ENCODE measurements at places on chromosomes 1 and 21.

- no peak for DNase-seq
Observed at GRCh38 chr1:93733340-93733739, 51.7 kb upstream of the BCAR3 start.

DNA sequence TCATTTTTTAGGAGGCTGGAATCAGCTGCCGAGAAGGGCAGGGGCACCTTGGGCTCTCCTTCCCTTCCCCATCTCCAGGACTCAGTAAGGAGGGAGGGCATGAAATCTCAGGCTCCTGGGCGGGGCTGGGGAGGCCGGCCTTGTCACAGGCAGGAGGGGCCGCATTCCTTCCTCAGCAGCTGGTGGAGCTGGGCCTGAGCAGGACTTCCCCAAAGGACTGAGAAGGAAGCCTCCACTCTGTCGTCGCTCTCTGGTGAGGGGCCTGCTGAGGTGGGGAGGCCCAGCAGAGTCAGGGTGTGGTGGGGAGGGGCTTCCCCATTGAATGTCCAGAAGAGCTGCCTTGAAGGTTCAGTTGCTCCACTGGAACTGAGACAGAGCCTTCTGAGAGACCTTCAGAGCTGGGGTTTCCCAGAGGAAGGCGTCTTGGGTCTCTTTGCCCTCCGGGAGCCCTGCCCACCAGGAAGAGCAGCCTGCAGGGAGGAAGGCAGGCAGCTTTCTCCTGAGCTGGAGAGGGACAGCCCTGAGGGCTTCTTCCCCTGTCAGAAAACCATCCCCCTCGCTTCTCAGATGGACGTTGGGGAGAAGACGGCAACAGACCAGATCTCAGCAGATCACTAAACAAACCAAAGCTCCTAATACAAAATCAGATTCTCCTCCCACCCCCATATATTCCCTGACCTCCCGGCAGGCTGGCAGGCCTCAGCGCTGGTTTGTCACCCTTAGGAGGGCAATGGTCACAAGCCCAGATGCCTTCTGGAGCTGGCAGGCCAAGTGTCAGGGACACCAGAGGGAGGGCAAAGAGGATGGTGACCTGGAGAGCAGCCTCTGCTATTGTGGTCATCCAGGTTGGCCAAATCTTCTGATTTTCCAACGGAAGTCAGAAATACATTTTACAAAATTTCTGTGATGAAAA is 10.7 kb downstream of the KCNA10 start:
- no peak for DNase-seq

GRCh38 chr1:223308136-223308535 is 55.8 kb downstream of the SUSD4 start:
- no peak for DNase-seq

GRCh38 chr1:149936992-149937705 is 470 bp upstream of the MTMR11 start:
- no peak for DNase-seq

- DNase-seq = peak; percentile 24
Observed at GRCh38 chr1:224300346-224300745, 29.6 kb downstream of the NVL start.

GRCh38 chr21:42145569-42146272 is 73.2 kb upstream of the ABCG1 start:
- no peak for DNase-seq

- DNase-seq = no peak
Observed at GRCh38 chr1:83849191-83850061, 149.5 kb downstream of the TTLL7 start.

- DNase-seq = no peak
Observed at GRCh38 chr1:9058465-9058864, 11.0 kb downstream of the SLC2A5 start.

DNA sequence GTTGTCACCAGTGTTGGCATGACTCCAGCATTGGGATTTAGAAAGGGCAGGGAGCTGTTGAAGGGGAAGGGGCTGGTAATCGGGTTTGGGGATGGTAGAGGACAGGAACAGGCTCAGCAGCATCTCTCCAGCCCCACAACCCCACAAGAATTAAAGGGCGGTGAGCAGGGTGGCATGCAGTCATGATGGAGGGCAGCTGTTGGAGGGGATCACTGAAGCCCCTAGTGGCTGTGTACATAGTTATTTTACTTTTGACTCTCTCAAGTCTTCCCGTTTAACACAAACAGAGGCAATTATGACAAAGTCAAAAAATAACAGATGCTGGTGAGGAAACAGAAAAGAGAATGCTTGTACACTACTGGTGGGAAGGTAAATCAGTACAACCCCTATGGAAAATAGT is 213.8 kb downstream of the URB2 start:
- no peak for DNase-seq

GRCh38 chr1:243596431-243597062 is 253.5 kb downstream of the AKT3 start:
- peak; percentile 88 for DNase-seq

DNA sequence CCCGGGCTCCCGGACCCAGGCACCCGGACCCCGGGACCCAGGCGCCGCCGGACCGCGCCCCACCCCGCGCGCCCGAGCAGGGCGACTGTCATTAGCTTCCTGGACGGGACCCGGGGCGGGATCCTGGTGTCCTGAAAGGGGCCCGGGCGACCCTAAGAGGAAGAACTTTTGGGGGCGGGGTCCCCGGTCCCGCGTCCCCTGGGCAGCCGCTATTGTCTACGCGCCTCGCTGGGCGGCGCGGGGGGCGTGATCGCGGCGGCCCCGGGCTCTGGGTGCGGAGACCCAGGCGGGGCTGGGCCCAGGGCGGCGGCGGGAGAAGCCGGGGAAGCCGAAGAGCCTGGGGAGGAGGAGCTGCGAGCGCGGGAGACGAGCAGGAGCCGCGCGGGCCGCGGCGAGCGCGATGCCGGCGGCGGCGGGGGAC is 465 bp downstream of the HUNK start:
- DNase-seq = no peak

GRCh38 chr1:116388122-116388521 is 15.1 kb downstream of the ATP1A1 start:
- no peak for DNase-seq

DNA sequence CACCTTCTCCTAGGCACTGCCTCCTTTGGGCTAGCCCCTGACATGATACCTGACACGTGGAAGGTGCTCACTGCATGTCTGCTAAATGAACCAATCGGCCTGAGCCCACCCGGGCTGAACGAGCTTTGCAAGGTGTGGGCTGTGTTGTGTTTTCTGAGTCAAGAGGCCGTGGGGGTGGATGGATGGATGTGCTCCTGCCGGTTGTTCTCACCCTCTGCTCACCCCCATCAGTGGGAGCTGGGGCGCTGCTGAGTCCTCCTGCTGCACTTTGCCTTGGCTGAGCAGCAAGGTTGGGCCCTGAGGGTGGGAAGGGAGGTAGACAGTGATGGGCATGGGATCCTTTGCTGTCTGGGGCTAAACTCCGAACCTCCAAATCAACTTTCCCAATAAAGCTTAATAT is 6.7 kb upstream of the CACNA1E start:
- no peak for DNase-seq

- DNase-seq = no peak
Observed at GRCh38 chr1:167476061-167476460, 42.3 kb downstream of the CD247 start.

- no peak for DNase-seq
Observed at GRCh38 chr1:193437785-193438184, 251.4 kb upstream of the B3GALT2 start.

GRCh38 chr1:166159656-166160055 is 7.1 kb downstream of the FAM78B start:
- DNase-seq = no peak

GRCh38 chr21:32597205-32597604 is 11.9 kb upstream of the TCP10L start:
- DNase-seq = peak; percentile 80

GRCh38 chr1:172515436-172515835 is 17.5 kb upstream of the SUCO start:
- no peak for DNase-seq

- no peak for DNase-seq
Observed at GRCh38 chr1:167669209-167670124, 39.4 kb downstream of the RCSD1 start.

- no peak for DNase-seq
Observed at GRCh38 chr1:164515711-164516331, 43.2 kb upstream of the PBX1 start.

- no peak for DNase-seq
Observed at GRCh38 chr1:95384567-95384966, 150.6 kb downstream of the RWDD3 start.

- no peak for DNase-seq
Observed at GRCh38 chr21:38852278-38852677, 46.5 kb downstream of the ETS2 start.

GRCh38 chr1:228002792-228003191 is 4.0 kb upstream of the WNT3A start:
- no peak for DNase-seq

DNA sequence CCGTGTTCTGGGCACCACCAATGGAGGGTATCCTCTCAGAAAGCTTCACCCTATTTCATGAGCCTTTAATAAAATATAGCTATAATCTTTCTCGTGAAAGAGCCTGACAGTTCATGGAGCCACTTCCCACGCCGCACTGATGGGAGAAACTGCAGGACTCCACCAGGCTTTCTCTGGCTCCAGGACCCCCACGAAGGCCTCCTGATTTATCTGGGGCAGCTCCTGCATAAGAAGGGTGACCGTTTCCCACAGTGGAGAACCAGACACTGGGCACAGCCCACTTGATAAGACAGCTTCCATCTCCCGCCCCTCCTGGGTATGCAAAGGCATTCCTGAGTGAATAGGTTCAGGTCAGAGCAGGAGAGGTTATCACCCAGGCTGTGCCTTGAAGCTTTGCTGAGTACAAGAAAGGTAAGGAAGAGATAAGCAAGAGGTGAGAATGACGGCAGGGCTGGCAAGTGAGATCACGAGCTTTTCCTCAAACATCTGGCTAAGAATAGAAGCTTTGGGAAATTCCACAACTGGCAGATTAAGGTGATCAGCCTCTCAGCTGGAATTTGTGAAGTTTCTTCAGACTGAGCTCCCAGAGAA is 499.8 kb downstream of the KIF26B start:
- DNase-seq = no peak

DNA sequence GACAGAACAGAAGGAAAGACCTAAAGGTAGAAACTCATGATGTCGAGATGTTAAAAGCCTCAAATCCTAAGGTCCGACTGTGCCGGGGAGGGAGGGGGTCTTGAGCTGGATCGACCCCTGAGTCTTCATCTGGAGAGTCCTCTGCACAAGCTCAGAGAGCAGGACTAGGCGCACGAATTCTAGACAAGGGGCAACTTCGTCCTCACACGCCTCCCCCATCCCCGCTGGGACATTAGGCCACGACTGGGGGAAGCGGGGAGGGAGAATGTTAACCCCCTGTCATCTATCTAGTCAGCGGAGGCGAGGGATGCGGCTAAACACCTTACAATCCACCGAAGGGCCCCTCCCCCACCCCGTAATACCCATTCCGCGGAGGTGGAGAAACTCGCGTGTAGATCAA is 94.7 kb downstream of the PRKAB2 start:
- DNase-seq = no peak

GRCh38 chr1:47388891-47389238 is 27.2 kb upstream of the FOXE3 start:
- no peak for DNase-seq

DNA sequence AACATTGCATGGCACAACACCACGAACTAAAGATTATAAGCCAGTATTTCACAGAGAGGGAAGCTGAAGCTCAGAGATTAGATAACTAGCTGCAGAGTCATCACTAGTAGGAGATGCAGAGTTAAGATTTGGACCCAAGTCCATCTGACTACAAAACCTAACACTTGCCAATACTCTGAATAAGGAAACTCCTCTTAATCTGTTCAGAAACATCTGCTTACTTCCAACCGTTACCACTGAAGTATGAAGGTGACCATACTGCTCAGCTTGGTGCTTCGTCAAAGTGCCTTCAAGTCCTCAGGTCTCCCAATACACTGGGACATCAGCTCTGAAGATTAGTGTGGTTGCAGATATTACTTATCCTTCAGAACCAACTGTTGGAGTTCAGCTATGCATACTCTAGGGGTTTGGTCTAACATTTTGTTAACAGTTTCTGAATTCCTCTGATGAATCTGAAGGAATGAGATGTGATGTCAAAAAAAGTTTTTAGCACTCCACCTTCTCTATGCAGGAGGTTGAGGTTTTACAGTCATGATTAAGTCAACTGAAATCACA is 179.6 kb downstream of the TPR start:
- no peak for DNase-seq

DNA sequence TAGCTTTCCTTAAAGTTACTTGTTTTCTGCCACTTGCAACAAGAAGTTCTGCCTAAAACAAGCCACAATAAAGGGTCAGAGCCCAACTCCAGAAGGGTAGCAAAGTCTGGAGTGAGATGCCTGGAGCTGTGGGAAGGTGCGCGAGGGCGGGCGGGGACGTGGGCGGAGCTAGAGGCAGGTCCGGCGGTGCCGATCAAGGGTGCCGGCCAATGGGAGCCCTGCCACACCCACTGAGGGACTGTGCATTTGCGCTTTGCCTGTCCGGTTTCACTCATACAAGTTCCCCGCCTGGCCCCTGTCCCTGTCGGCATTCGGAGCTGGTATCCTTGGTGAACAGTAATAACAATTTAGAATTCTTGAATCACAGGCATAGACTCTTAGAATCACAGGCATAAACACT is 732.4 kb downstream of the MATN1 start:
- no peak for DNase-seq

DNA sequence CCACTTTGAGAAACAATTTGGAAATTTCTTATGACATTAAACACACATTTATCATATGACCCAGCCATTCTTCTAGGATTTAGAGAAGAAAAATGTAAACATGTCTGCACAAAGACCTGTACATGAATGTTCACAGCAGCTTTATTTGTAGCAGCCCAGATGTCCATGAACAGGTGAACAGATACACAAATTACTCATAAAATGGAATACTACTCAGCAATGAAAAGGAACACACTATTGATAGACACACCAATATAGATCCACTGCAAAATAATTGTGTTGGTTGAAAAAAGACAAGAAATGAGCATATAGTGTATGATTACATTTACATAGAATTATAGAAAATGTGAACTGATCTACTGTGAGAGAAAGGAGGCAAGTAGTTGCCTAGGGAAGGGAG is 26.1 kb downstream of the ARHGEF11 start:
- no peak for DNase-seq

DNA sequence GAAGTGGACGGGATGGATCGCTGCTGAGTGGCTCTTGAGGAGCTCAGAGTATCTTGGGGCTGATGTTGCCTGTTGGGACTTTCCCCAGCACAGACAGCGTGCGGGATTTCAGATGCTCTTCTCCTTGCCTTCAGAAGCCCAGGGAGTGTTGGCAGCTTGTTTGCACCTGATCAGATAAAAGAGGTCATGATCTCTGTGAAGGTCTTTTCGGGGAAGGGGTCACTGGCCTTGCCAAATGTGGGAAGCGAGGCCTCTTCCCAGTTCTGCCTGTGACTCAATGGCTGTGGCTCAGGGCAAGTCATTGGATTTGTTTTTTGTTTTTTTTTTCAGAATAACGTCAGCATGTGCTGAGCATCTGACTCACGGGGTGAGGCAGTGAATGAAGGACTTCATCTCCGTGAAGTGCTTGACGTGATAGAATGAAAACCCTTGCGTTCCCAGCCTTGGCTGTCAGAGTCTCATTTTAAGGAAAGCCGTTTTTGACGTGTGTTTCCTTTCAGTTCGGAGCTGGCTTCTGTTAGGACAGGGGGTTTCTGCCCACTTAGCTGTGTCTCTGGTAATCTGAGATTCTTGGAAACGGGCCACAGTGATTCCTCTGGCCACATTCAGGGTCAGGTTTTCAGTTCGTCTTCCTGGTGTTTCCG is 46.7 kb downstream of the GALNT2 start:
- DNase-seq = peak; percentile 62

- no peak for DNase-seq
Observed at GRCh38 chr21:17602874-17603273, 9.8 kb downstream of the BTG3 start.
